ENCODE measurements at places on chromosomes 3 and 15.

DNA sequence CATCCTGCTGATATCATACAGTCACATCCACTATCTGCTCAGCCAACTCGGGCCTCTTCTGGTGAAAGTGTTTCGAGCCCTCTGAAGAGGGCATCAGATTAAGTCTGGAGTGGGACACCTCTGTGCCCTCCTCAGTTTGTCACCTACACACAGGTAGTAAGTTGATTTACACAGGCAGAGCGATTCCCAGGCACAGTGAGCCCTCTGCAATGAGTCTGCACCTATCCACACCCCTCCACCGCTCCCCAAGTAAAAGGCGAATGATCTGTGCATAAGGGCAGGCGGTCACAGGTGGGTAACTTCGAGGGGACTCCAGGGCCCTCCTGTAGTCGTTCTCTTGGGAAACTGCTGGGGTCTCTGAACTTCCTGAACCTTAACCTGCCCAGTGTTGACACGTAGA, 152.0 kb downstream of the ATP10A start:
- DNase-seq, result no peak

DNA sequence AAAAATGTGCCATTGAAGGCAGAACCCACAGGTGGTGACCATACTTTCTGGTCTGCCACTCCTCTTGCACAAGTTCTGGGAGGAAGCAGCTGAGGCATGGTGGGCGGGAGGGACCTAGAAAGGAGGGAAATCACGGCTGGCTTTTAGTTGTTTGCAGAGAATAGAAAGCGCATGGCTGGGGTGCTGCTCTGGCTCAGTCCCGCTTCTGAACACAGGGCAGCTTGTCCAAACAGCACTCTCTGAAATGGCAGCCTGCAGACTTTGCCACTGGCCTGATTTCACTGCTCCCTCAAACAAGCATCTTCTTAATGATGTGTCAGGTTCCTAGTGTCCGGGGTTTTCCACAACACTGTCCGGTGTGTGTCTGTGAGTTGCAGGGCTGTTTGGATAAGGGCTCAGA, 76.7 kb downstream of the AAGAB start:
- no peak for DNase-seq

GRCh38 chr3:104628185-104628789, 738.4 kb upstream of the ALCAM start:
- DNase-seq, result peak; percentile 41

GRCh38 chr3:133293397-133294110, 106.3 kb upstream of the BFSP2 start:
- no peak for DNase-seq

DNA sequence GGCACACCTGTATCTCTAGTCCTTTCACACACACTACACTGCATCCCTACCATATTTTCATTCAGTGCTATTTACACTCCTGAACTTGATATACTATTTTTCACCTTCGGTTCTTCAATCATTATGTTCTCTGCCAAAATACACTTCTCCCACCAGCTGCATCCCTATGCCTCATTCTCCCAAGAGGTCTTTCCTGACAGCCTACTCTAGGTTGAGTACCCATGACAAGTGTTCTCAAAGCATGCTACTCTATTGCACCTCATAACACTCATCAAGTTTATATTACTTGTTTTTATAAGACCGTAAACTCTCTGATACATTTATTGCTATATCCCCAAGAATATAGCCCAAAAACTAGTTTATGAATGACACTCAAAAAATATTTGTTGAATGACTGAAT, 549.5 kb downstream of the PYDC2 start:
- no peak for DNase-seq

DNA sequence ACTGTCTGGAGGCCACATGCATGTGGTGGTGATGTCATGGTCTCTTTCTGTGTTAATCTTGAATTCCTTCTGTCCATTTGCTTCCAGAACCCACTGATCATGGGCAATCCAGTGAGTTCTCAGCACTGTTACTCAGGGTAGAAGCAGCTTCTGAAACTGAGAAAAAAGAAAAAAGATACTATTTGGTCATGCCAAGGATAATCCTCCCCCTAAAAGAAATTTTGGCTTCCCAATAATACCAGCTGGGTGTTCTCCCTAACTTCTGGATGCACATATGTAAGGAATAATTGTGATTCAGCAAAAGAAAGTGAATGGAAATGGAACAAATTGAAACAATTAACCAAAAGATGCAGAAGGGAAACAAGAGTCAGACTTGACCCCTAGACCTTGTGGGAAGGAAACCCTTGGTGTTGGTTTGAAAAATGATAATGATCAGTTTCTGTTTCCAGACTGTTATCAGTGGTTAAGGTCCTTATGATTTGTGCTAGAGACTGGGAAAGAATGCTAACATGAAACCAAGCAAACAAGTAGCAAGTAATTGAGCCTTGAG, 92.3 kb downstream of the RBMS3 start:
- DNase-seq, result no peak

DNA sequence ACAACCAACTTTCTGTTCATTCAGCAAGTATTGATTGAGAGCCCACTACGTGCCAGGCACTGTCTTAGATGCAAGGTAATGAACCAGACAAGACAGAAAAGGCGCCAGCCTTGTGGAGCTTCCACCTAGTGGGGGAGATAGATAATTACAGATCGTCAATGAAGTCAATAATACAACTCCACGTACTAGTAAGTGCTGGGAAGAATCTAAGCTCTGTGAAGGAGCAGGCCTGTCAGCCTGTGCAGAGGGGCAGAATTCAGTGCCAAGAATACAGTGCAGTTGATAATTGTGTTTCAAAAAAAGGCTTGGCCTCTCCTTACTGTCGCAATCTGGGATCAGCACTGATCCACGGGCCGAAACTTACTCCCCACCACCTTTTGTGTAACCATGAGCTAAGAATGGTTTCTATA, 186.3 kb downstream of the FEZF2 start:
- DNase-seq, result peak; percentile 18

- no peak for DNase-seq
Measured at GRCh38 chr3:123637841-123638240, 53.0 kb upstream of the HACD2 start.

DNA sequence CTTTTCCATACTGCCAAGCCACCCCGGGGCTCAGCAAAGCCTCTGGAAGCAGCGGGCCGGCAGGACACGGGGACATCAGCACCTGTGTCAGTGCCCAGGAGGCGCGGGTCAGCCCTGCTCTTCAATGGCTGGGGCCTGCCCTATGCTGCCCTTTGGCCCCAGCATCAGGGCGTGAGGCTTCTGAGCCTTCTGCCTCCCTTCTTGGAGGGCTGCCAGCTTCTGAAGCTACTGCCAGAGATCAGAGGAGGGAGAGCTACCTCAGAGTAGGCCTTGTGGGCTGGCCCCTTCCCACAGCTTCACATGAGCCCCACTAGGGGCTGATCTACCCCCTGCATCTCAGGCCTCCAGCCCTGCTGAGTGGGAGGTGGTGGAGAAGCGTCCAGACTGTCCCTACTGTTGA, 13.0 kb upstream of the TMEM115 start:
- DNase-seq, result no peak

- DNase-seq, result peak; percentile 81
Measured at GRCh38 chr3:142279965-142280590, 54.7 kb upstream of the GK5 start.

DNA sequence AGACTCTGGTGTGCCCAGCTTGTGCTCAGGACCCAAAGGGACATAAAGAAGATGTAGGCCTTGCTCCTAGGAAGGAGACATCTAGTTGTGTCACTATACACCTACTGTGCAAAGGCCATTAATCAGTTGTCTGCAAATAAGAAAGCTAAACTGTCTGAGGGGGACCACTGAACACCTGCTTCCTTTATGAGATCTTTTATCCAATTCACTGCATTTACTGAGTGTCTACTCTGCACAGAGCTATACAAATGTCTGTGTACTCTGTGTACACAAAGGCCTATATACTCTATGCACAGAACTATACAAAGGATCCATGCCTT, 124.8 kb downstream of the CTNNB1 start:
- DNase-seq, result no peak

DNA sequence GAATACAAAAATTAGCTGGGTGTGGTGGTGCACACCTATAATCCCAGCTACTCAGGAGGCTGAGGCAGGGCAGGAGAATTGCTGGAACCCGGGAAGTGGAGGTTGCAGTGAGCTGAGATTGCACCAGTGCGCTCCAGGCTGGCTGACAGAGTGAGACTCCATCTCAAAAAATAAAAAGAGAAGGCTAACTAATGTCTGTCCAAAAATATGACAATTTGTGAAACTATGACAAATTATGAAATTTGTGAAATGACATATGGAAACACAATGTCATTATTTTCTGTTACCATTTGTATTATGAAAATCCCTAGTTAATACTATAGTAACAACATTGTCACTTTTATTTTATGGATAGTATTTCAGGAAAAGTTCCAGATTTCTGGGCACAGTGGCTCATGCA, 1306.3 kb upstream of the EPHA6 start:
- no peak for DNase-seq

All from HTR-8/SVneo (cell line).